Activated naive CD8-positive, alpha-beta T cell treated with anti-CD3 and anti-CD28 coated beads, Interleukin-2, amount 10 ng/mL, durations not matched to agents 7 days and 5 days (primary cell): ENCODE measurements at places on chromosomes 2 and 18.
A peak's percentile ranks its signal among the peaks of the same experiment; 100 is the strongest.

- DNase-seq = no peak
These were observed 6.9 kb upstream of the FLACC1 start for GRCh38 chr2:201363857-201364560.

DNA sequence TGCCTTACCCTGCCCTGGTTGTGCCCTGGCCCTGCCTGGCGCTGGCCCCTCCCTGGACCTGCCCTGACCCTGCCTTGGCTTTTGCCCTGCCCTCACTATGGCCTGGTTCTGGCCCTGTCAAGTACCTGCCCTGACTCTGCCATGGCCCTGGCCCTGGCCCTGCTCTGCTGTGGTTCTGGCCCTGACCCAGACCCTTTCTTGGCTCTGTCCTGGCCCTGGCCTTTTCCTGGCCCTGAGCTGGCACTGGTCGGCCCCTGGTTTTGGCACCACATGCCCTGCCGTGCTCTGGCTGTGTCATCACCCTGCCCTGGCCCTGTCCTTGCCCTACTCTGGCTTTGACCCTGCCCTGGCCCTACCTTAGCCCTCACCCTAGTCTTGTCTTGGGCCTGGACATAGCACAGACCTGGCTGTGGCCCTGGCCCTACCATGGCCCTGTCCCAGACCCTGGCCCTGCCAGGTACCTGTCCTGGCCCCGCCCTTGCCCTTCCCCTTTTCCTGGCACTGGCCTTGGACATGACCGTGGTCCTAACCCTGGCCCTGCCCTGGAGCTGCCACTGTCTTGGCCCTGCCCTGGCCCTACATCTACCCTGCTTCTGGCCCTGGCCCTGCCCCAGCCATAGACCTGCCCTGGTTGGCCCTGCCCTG, 4.8 kb upstream of the ANKRD62 start:
- DNase-seq = no peak

GRCh38 chr2:160952464-160953254, 207.6 kb upstream of the TANK start:
- no peak for DNase-seq

- no peak for DNase-seq
These were observed 145.8 kb downstream of the MCFD2 start for GRCh38 chr2:46769809-46770208.

GRCh38 chr2:229296016-229296415, 24.9 kb upstream of the PID1 start:
- DNase-seq = no peak

DNA sequence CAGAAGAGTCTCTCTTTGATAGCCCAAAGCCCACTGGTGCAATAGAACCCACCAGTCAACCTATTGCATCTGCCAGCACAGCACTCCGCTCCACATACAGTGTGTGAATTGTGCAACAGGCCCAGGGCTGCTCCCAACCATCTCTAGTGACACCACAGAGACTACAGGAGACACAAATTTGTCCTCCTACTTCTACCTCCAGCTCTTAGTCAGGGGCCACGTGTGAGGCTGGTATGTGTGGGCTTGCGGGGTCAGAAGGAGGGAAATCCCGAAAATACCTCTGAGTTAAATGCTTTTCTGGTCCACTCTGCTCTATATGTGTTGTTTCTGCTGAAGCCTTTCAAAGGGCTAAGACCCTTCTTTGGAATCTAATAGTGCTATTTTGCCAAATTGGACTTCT, 18.0 kb downstream of the DGUOK start:
- no peak for DNase-seq

DNA sequence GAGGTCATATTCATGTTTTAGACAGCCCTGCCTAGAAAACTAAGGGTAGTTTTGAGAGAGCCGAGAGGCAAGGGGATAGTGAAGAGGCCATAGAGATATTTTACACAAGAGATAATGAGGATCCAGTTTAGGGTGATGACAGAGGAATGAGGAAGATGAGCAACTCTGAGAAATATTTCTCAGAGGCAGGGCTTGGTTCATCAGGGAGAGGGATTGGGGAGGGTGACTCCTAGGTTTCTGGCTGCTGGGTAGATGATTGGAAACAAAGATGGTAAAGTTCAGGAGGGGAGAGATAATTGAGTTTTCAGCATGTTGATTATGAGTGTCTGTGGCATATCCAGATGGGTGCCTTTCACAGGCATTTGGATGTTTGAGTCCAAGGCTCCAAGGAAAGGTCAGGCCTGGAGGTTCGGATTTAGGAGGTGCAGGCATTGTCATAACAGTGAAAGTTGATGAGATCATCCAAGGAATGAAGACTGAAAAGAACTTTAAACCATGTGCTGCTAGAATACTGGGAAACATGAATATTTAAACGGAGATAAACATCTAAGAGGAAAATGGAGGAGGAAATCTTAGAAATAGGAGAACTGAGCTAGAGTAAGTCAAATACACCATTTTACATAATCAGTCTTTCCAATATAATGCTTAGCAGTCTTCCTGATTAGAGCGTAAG, 7.4 kb downstream of the MYL12B start:
- DNase-seq = no peak

- DNase-seq = no peak
These were observed 65.1 kb upstream of the RPRM start for GRCh38 chr2:153543635-153544071.

DNA sequence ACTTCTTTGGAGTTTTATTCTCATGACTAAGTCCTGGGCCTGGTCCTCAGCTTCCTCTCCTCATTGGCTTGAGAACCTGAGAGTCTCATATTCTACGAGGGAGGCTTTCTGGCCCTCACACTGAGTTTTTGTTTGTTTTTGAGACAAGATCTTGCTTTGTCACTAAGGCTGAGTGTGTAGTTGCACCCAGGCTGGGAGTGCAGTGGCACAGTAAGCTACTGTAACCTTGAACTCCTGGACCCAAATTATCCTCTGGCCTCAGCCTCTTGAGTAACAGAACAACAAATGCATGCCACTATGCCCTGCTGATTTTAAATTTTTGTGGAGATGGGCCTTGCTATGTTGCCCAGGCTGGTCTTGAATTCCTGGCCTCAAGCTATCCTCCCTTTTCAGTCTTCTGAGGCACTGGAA, 22.6 kb downstream of the PRKRA start:
- DNase-seq = no peak

- DNase-seq = no peak
These were observed 144.4 kb downstream of the CTIF start for GRCh38 chr18:48683197-48683596.

GRCh38 chr18:76823587-76824011, 1.2 kb downstream of the ZNF236 start:
- DNase-seq = no peak

DNA sequence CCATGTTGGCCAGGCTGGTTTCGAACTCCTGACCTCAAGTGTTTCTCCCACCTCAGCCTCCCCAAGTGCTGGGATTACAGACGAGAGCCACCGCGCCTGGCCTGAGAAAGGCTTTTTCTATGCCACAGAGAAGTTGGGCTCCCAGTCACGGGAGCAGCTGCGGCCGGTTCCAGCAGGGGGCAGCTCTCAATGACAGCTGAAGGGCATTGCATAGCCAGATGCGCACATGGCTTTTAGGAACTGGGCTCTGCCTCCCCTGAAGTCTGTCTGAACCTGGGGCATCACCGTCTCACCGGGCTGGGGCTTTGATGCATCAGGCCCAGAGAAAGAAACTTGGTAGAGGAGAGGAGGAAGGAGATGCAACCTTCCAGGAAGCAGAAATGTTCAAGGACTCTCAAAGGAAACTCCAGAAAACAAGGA, 84.2 kb upstream of the LAPTM4A start:
- peak; percentile 46 for DNase-seq

GRCh38 chr2:16813593-16813992, 148.0 kb upstream of the CYRIA start:
- DNase-seq = no peak

DNA sequence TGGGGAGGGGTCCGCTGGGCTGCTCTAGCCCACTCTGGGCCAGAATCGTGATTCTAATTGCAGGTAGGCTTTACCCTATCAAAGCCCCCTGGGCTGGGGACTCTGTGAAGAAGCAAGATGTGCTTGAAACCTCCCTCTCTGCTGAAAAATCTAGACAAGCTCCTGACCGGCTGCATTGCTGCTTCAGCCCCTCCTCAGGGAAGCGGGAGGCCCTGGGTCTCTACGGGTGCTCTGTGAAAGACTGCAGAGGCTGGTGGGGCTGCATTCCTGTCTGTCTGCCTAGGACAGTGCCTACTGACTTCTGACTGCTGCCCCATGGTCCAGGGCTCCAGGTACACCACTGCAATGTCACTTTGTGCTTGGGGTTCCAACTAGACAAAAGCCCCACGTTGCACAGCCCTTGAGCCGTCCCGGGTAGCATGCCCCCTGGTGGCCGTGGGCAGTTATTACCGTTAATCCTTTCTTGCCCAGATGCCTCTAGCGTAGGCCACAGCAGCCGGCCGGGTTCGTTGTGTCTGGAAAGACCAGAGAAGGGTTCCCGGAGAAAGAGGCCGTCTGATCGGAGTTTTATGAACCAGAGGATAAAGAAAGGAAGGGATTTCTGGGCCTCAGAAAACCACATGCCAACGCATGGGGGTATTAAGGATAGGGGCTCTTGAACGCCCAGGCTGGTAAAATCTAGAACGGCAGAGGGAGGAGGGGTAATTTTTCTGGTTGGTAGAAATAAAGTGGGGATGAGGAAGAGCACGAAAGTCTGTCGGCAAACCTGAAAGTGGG, 15.9 kb upstream of the C1QL2 start:
- peak; percentile 69 for DNase-seq

GRCh38 chr2:147810883-147811765, 33.7 kb upstream of the ACVR2A start:
- DNase-seq = no peak

DNA sequence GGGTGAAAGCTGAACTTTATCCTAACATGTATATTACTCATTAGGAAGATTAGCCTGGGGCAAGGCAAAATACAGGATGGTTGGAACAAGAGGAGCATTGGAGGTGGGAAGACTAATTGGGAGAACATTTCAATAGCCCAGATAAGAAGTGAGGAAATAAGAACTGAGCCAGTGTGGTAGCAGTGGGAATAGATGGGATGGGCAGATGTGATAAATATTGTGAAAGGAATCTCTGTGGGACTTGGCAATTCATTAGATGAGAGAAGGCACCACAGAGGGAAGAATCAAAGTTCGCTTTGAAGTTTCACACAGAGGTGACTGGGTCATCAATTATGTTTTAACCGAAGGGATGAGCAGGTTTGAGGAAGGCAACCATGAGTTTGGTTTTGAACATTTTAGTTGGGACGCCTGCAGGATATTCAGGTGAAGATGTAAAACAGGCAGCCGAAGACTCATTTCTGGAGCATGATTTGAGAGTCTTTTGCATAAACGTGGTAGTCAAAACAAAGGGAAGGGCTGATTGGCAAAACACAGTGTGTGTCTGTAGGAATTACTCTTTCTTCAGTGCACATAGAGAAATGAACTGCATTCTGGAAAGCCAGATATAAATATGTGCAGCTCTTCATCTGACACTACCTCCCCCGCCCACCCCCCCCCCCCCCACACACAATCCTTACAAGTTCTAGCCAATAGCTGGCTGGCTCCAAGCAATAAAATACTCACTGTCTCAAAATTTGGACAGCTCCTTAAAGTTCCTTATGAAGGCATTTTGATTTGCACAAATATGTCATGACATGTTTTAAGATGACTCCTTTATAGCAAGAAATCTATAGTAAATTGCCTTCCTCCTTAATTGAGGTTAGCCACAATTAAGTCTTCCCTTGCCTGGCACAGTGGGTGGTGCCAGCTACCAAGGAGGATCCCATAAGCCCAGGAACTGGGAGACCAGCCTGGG, 1.9 kb upstream of the SLC1A4 start:
- no peak for DNase-seq

DNA sequence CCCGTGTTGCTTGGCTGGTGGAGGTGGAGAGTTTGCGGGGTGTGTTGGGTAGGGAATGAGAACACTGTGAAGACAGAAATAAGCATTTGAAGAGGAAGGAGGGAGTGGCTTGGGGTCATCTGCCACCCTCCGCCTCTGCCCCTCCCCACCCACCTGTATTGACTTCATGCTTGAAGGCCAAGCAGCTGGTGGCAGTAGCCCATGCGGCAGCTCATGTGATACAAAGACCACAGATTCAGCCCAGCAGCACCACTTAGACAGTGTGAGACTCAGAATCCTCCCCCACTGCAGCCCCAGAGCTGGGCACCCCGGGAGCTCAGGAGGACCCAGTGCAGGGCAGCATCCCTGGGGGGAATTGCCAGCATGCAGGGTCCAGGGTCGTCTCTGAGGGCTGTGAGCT, 15.4 kb downstream of the NPPC start:
- DNase-seq = no peak

DNA sequence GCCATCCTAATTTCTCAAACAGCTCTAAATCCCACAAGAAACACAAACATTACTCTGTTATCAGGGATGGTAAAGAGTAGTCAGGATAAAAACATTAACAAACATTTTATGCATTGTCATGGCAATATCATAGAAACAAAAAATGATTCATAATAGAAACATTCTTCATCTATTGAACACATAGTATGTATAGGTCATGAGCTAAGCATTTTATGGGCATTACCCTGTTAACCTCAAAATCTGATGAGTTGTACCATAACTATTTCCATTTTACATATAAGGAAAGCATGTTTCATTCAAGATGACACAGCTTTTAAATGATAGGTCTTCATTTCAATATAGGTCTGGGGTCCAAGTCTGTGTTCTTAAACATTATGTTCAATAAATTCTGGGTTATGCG, 344.9 kb downstream of the RND3 start:
- DNase-seq = no peak

DNA sequence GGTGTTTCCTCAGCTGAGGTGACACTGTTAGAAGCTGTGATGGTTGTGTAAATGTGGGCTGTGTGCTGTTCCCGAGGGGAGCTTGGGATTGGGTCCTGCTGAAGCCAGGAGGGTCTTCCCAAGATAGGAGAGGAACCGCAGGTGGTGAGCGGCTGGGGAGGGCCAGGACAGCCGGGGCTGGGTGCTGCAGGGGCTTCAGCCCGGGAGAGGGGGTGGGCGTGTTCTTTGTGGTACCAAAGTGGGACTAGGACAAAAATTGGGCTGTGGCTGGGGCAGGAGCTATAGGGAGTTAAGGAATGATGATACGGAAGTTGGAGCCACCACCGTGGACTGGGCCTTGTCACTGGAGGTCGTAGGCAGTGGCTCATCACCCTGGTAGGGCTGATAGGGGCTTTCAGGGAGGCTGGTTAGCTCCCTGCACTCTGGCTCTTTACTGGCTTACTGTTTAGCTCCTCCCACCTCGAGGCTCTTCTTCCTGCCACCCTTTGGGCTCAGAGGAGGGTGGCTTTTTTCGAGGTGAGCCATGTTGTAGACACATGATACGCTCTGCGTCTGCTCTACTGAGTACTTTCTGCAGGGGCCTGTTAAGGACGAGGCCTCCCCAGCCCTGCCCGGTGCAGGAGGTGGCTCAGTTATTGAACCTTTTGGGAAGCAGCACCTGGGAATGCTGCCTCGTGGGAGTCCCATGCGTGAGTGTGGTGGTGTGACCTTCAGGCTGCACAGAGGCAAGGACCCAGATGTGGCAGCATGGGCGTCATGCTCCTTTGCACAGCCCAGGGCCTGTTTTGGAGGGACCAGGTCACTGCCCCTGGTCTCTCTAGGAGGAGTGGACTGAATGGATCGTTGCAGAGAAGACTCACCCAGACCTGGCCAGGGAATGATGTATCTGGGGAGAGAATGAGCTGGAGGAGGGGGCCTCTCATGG, 21.6 kb downstream of the ASB1 start:
- no peak for DNase-seq

GRCh38 chr2:140122001-140122400, 1341.8 kb upstream of the NXPH2 start:
- no peak for DNase-seq
